Urinary bladder (tissue), 4 donors: ENCODE measurements at places on chromosomes 6 and 20. TPM values are rescaled to one million over a fixed set of nuclear protein-coding genes. Genes with fewer than 3 reads are reported as not detected.

DNA sequence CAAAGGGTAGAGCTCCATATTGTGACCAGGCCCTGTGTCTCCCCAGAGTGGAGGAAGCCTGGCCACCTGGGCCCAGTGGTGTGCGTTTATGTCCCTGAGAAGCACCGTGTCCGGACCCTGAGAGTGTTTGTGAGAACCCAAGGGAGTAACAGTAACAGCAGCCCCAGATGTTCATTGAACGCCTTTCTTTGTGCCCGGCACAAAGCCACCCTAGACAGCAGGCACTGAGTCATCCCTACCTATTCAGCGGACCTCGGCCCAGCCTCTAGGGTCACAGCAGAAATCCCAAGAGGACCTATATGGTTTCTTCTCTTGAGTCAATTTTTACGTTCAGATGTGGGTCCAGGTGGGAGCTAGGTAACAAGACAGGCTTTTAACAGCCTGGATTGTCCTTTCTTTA is 24.5 kb downstream of the BCAS4 start:
- DNase-seq = no peak

DNA sequence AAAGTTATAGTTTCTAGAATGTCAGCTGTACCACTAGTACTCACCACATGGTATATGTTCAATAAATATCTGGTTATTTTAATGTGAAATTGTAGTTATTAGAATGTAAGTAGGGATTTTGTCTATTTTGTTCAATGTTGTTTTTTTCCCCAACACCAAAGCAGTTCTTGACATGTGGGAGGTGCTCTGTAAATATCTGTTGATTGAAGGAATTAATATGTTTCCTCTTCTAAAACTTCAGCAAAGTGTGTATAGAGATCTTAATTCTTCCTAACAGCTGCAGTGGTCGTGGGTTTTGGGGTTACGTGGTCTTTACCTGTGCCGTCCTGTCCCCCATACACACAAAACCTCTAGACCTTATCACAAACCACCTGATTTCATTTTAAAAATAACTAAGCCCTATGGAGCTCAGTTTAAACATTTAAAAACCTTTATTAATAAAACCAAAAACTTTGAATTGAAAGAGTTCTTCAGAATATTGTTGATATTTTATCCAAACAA is 471.9 kb upstream of the SOX4 start:
- no peak for DNase-seq

- DNase-seq = no peak
Measured at GRCh38 chr6:26613689-26614683, 17.2 kb downstream of the ABT1 start.

- DNase-seq = no peak
Measured at GRCh38 chr6:108157981-108158525, 7.8 kb upstream of the NR2E1 start.

GRCh38 chr6:62998022-62998421 is 213.2 kb upstream of the FKBP1C start:
- DNase-seq = no peak

DNA sequence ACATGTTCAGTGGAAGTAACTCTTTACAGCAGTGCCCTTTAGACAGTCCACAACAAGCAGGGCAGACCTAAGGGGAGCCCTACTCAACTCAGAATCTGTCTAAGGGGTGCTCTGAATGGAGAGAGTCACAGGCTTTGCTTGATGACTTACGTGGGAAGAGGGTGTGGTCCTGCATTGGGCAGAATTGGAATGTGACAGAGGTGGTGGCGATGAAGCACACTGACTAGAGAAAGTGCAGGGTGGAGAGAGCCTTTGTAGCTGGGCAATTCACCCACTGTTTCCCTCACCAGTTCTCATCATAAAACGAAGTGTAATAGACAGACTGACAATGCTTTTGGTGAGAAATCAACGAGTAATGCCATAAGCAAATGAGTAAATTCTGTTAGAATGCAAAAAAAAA is 11.2 kb downstream of the TP53INP2 start:
- no peak for DNase-seq

DNA sequence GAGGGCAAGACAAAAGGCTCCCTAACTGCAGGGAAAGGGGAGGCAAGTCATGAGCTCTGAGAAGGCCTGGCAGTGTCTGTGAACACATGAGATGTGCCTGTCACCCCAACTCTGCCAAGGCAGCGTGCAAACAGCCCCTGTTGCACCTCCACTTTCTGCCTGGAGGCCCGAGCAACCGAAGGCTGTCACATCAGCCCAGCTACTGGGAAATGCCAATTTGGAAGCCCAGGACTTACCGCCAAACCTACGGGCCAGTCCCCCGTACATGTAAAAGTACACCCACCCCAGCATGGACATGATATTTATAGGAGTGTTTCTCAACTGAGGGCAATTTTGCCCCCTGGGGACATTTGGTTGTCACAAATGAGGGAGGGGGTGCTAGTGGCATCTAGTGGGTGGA is 27.3 kb upstream of the RPP40 start:
- no peak for DNase-seq

GRCh38 chr20:13353261-13353945 is 132.3 kb downstream of the ISM1 start:
- no peak for DNase-seq

GRCh38 chr20:50001784-50002311 is 19.1 kb downstream of the SNAI1 start:
- DNase-seq = no peak

DNA sequence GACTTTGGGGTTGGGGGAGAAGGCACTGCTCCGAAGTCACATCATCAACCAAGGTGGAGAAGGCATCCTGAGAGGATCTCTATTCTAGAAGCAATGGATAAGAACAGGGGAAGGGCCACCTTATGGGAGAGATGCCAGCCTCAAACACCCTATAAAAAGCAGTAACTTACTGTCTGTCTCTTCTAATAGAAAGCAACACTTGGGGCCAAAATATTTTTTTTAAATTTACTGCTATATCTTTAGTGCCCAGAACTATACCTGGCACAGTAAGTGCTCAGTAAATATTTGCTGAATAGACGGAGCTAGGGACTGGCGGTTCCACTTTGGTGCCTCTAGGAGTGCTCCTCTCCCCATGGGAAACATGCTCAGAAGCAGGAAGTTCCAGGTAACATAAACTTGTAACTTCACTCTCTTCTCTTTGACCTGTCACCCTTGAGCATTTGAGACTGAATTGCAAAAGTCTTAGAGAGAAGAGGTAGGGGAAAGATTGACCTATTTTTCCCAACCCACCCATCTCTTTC is 807 bp upstream of the OTOR start:
- no peak for DNase-seq

DNA sequence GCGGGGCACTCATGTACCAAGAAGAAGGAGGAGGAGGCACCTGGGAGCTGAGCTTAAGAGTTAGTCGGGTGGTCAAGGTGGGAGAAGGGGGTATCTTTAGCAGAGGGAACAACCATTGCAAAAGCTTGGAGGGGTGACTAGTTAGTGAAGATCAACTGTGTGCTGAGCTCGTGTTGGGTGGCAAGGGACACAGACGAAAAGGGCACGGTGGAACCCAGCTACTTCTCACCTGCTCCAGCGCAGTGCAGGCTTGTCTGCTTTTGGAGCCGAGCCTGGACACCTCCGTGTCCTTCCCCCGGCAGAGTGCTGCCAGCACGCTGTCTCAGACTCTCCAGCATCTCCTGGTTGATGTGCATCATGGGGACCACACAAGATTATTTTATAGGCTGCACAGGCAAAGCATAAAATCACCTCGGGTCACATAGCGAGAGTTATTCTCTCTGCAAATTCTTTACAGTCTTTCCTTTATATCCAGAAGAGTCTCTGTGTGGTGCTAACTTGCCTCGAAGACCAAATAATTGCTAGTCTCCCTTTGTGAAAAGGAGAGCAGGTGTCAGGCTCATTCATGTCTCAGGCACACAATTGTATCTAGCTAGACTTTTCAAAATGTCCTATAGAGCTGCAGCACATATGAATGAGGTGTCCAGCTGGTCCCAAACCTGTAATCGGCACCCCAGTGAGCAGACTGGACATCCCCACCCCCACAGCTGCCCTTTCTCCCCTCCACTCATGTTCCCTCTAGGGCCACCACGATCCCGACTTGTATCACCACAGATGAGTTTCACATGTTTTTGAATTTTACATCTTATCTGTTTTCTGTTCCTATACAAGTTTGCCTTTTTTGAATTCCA is 123.4 kb downstream of the CEBPB start:
- no peak for DNase-seq

DNA sequence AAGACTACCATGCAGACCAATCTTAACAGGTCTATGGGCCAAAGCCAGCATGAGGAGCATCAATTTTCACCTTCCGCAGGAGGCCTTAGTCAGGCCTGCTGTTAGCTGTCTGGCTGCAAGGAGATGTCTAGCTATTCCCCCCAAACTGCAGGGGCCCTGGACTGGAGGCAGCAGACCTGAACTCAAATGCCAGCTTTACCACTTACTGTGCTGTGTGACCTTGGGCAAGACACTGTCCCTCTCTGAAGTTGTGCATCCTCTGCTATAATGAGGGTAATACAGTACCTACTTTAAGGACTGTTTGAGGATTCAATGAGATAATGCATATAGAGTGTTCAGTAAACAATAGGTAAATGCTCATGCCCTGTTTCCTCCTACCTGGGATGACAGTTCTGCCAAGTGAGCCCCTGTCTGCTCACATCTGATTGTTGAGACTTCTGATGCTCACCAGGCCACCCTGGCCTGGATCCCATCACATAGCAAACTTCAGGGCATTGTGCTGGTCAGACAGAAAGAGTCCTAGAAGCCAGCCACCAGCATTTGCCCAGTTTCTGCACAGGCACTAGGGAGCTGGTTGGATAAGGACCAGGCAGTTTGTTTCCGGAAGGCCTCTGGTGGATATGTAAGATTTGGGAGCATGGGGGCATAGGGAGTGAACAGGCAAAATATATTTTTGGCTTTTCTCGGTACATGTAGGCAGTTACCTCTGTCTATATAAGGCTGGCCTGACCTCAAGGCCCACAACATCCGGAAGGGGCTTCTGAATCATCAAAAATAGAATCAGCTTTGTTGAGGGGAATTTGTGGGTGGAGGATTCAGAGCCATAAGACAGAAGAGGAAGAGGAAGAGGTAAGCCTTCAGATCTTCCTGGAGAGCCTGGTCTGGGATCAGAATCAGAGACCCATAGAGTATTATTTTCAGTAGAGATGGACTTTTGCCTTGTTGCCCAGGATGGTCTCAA is 2.3 kb upstream of the OCSTAMP start:
- no peak for DNase-seq

GLYATL3 gene
- polyA plus RNA-seq = not detected
